ENCODE measurements at places on chromosomes 7 and 10.

GRCh38 chr7:111439977-111440376 is 122.3 kb downstream of the IMMP2L start:
- no peak for DNase-seq

GRCh38 chr7:1532456-1533254 is 2.2 kb downstream of the MAFK start:
- peak; percentile 44 for DNase-seq

DNA sequence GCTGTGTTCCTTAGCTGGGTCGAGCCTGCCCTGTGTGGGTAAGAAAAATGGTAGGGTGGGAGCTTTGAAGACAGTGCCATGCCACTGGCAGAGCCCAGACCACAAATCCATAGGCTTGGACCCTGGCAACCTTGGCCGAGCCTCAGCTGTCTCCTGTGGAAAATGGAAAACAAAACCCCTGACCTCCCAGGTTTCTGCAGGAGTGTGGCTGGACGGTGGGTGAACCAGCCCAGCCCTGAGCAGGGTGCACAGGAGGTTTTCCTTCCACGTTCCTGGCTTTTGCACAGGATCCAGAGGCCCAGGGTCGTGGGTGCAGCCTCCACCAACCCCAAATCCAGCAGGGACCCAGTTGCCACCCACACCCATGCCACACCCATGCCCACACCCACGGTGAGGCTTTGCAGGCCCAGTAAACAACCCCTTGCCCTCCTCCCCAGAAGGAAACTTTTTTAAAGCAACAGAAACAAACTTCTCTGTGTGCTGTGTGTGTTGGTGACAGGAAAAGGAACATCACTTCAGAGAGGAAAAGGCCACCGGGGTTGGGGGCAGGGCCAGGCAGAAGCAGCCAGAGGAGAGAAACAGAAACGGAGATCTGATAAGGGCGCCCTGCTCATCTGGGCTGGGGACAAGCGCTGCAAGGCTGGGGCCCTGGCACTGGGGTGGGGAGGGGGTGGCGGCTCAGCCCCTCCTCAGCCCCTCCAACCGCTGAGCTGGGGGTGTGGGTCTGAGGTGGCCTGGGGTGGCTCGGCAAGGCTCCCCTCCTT is 20.7 kb upstream of the ZMIZ1 start:
- peak; percentile 34 for DNase-seq

DNA sequence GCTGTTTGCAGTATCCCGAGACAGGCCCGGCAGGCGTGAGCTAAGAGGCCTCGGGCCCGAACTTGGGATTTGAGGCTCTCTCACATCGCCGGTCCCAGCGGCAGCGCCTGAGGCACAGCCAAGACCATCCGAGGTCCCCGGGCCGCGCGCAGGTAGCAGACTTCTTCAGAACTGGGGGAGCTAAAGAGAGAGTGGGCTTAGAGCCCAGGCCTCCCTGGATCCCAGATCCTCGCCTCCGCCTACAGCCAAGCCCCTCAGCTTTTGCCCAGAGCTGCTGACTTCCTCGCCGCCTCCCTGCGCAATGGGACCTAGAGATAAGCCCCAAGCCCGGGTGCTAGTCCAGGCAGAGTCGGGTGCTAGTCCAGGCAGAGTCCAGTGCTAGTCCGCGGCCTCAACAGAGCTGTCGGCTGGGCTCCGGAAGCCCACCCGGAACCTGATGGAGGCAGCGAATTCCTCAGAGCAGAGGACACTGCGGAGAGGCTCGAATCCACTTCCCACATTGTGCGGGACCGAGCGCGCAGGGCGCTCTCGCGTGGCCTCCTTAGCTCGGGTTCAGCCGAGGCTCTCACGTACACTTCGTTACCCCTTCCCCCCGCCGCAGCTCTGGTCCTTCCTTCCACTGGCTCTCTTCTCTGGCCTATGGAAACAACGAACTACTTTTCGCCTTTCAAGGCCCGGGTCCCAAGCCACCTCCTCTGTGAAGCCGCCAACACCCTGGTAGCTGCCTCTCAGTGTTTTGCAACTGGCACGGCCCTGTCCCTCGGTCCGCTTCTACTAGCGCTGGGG is 5.8 kb downstream of the LBX1 start:
- no peak for DNase-seq

GRCh38 chr7:102912742-102913141 is at the start of gene LRRC17:
Gene LRRC17, plus strand, starts transcription at chr7:102913000. Its CDS starts 20,914 bp downstream, at chr7:102933914.
- DNase-seq: no peak

DNA sequence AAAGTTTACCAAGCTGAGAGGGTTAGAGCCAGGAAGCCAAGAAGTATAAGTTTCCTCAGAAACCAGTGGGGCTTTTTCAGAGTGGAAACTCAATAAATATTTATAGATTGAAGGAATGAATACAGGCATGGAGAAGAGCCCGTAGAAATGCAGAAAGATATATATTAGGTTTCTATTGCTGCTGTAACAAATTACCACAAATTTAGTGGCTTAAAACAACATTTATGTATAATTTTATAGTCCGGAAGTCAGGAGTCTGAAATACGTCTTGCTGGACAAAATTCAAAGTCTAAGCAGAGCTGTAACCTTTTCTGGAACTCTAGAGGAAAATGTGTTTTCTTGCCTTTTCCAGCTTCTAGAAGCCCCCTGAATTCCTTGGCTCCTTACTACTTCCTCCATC is 107.3 kb upstream of the SEMA3D start:
- no peak for DNase-seq

- DNase-seq: no peak
Measured at GRCh38 chr10:130022511-130023299, 58.6 kb upstream of the EBF3 start.

DNA sequence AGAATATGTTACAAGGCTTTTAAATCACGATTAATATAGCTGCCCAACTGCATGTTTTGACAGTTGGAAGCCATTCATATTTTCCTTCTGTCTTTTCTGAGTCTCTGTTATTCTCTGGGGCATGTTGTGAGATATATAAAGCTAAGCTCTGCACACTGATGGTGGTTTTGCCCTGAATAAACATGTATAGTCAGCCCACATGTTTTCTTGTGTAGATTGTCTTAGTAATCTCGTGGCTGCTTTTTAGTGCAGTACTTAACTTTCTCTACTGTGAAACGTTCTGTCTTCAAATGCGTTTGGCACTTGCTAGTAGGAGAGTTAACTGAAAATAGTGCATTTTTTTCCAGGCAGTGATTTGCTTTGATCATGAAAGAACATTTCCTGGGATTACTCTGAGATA is 268.5 kb downstream of the DNAJB9 start:
- no peak for DNase-seq
